ENCODE measurements at places on chromosomes 16 and 17. TPM values are rescaled to one million over a fixed set of nuclear protein-coding genes. Genes with fewer than 3 reads are reported as not detected.

The KIF18B gene
- 8.8 TPM for total RNA-seq

The DNAH3 gene
- not detected for total RNA-seq

The DNAAF1 gene
- total RNA-seq: 0.10 TPM

The SEPTIN1 gene
- not detected for total RNA-seq

The USP43 gene
- 0.98 TPM for total RNA-seq

The AATF gene
- total RNA-seq: 22.2 TPM

All from vein endothelial cell (primary cell).